NCI-H510A (cell line): ENCODE measurements at places on chromosomes 2 and 18.

DNA sequence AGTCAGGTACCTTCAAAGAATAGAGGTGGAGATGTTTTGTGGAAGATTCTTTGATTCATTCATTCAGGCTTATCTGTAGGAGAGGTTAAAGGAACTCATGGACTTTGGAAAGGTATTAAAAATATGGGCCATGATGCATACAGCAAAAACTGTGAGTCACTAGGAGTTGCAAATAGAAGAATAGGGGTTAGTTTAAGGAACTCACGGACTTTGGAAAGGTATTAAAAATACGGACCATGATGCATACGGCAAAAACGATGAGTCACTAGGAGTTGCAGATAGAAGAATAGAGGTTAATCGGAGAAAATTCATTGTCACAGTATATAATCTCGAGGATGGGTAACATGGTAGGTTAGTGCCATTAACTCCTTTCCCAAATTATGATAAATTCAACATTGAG lies 41.2 kb downstream of the SLC9A2 start:
- no peak for DNase-seq

DNA sequence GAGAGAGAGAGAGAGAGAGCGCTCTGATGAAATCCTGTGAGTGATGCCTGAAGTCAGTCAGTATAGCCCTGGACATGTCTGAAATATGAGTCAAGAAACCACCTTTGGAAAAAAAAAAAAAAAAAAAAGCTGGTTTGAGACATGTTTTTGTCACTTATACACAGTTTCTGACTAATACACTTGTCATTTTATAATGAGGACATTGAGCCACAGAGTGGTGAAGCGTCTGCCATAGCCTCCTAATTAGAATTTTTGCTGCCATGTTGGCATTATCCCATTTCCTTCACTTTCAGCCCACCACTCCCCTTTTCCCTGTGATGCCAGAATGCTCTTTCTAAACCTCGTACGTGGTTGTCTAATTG lies 15.7 kb upstream of the MYO3B start:
- DNase-seq = no peak

- no peak for DNase-seq
Observed at GRCh38 chr2:165864296-165864695, 70.2 kb upstream of the GALNT3 start.

GRCh38 chr2:54455563-54456361 lies at the start of gene SPTBN1:
Gene SPTBN1 (plus strand): TSS chr2:54456327. CDS start chr2:54526419, 70,092 bp downstream.
- DNase-seq = peak; percentile 82

GRCh38 chr2:240573516-240574385 lies 5.5 kb downstream of the RNPEPL1 start:
- DNase-seq = no peak

DNA sequence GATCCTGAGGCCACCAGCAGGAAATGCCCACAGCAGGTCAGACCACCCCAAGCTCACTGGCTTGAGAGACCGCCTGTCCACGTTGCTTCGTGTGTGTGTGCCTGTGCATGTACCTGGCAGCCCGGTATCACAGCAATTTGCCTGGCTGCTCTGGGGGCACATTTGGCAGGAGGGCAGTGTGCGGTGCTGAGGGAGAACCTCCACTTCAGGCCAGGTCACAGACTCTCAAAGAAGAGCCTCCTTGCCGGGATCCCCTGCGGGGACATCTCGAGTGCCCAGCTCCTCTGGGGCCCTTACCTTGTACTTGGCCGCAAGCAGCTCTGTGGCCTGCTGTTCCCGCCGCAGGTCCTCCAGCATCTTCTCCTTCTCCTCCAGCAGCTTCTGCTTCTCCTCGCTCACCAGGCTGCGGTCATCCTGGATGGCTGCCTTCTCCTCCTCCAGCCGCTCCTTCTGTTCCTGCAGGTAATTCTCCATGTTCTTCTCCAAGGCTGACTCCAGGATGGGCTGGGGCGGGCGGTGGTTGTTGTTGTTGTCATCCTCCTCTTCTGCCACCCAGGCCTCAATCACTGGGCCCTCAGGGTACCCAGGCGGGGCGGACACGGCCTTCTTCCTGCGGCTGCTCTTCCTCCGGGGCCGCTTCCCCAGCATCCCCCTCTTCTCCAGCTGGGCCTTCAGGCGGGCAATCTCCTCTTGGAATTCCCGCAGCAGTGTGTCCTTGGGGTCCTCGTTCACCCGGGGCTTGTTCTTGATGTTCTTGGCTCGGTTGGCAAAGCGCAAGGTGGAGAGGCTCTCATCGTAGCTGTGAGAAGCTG lies 2.0 kb downstream of the KIF3C start:
- DNase-seq = no peak

DNA sequence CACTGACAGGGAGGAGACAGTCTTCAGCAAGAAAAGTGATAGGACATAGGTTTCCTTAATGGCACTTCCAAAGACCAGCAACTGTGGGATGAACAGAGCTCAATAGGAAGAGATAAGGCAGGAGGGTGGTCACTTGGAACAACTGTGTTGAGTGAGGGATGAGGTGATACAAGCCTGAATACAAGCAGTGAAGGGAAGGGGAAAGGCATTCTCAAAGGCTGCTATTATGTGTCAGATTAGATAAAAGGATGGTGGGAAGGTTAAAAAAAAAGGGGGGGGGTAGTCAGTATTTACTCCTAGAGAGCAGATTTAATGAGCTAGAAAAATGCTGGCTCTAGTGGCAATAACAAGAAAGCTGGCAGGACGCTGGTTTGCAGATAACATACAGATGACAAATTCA lies 25.7 kb downstream of the CCBE1 start:
- DNase-seq = no peak

GRCh38 chr2:219497495-219498279 lies 1.0 kb upstream of the GMPPA start:
- no peak for DNase-seq

GRCh38 chr18:11366410-11366809 lies 217.0 kb upstream of the PIEZO2 start:
- DNase-seq = peak; percentile 30

- no peak for DNase-seq
Observed at GRCh38 chr2:170656669-170657068, 58.5 kb upstream of the SP5 start.

GRCh38 chr18:64415218-64415617 lies 266.3 kb upstream of the LINC00305 start:
- DNase-seq = no peak

DNA sequence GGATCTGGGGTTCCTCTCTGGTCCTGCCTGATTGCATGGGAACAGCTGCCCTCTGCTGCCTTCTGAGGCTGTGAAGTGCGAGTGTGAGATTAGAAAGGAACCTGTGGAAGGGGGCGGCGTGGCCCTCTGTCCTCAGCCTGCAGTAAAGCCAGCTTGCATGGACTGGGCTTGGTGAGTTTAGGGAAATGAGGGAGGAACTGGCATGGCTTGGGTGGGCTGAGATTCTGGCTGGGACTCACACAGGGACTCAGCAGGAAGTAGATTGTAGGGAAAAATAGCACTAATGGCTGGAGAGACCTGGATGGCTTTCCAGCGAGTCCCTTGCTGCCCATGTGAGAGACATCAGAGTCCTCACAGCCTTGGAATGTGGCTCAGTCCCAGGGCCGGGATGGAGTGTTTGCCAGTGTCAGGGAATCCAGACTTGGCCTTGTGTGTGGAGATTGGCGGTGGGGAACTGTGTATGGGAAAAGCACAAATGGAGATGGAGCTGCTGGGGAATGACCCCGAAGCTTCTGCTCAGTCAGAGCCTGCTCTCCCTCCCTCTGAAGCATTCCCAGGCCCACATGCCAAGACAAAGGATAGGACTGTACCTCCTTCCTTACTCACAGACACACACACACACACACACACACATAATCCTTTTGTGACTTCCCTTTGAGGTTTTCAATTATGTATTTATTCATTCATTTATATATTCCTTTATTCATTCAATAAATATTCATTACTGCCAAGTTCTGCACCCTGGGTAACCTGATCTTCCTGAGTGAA lies 115.4 kb downstream of the ACAA2 start:
- no peak for DNase-seq

DNA sequence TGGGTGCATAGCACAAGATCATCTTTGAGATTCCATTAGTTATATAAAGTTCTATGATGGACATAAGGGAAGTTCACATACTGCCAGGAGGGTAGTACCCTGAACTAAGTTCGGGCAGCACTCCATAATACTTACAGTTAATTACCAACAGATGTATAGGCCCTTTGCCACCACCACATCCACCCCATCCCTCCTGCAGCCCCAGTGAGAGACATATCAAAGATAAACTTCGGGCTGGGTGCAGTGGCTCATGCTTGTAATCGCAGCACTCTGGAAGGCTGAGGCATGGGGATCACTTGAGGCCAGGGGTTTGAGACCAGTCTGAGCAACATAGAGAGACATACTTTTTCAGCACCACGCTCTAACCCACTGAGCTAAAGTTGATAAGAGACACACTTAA lies 46.4 kb upstream of the NPAS2 start:
- DNase-seq = no peak
